ENCODE measurements at places on chromosomes 1 and 21.
A peak's percentile ranks its signal among the peaks of the same experiment; 100 is the strongest.

- H3K27me3 ChIP-seq = no peaks in the 10 kb centered on the region
- H3K27ac ChIP-seq = no peak overlapping the region
- H3K4me1 ChIP-seq = peaks cover 22% of the 10 kb centered on the region
- peaks cover 40% of the 10 kb centered on the region for H3K36me3 ChIP-seq
- H3K4me3 ChIP-seq = no peak overlapping the region
- no peak for DNase-seq
These were observed 2.8 kb downstream of the GALE start for GRCh38 chr1:23797478-23798448.

DNA sequence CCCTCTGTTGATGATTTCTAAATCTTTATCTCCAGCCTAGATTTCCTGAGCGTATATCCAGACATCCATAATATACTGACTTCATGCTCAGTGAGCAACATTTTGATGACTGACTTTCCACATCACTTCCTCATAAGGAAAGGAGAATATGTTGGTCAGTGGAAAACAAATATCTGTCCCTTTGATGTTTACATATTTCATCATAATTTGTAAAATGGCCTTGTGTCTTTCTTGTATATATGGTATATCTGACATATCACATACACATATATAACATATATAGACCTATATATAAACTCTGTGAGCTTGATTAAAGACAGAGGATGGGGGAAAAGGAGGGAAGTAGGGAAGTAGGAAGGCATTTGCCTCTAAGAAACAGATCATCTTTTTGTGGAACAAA is 18.6 kb downstream of the ZBTB8A start:
- H3K27ac ChIP-seq = no peak overlapping the region

DNA sequence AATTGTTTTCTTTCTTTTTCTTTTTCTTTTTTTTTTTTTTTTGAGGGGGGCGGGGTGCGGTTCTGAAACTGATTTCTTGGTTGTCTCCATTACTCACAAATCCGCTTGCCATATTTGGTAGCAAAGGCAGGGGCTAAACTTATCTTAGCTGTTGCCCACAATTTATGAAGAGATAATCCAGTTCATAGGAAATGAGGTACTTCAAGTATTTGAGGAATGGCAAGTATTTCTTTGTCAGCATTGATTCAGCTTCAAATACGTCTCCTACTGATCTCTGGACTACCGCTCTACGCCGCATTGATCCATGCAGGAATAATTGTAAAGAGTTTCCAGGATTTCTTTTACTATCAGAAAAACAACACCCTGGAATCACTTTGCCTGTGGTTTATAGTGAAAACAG is 289.2 kb upstream of the DPYD start:
- H3K36me3 ChIP-seq = no peaks in the 10 kb centered on the region
- H3K4me1 ChIP-seq = peaks cover 8% of the 10 kb centered on the region
- no peak overlapping the region for H3K27ac ChIP-seq
- peak; percentile 36 for DNase-seq
- peak overlapping the region; percentile 27 for H3K4me3 ChIP-seq

DNA sequence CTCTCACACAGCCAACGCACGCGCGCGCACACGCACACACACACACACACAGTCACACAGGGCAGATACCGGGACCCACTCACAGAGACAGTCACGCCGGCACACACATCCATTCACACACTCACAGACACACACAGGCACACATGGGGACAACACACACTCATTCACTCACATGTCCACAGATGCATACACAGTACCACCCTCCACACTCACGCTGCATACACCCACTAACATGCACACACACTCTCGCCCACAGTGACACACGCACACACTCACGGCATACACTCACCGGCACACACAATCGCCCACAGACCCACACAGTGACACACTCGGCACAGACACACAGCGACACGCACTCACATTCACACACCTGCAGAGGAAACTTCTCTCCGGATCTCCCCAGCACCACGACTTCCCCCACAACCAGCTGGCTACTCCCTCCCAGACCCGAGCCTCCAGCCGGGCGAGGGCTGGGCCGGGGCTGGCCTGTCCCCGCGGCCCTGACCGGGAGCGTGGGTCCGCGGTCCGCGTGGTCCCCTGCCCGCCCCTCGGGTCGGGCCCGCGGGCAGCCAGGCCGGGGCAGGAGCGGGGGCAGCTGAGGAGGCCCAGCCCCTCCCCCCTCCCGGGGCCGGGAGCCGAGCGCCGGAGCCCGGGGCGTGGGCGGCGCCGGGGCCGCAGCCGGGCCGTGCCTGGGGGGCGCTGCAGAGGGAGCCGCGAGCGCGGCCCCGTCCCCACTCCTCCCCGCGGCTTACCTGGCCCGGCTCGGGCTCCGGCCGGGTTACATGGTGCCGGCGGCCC is 552 bp downstream of the DLGAP3 start:
- peaks cover 56% of the 10 kb centered on the region for H3K27me3 ChIP-seq
- no peak for DNase-seq
- no peaks in the 10 kb centered on the region for H3K36me3 ChIP-seq

GRCh38 chr1:83796409-83796808 is 202.5 kb downstream of the TTLL7 start:
- H3K4me1 ChIP-seq = no peaks in the 10 kb centered on the region
- H3K27me3 ChIP-seq = no peaks in the 10 kb centered on the region
- H3K4me3 ChIP-seq = no peak overlapping the region
- H3K27ac ChIP-seq = no peak overlapping the region

- peaks cover 66% of the 10 kb centered on the region for H3K4me1 ChIP-seq
- no peaks in the 10 kb centered on the region for H3K27me3 ChIP-seq
- peak overlapping the region; percentile 100 for H3K27ac ChIP-seq
- H3K4me3 ChIP-seq = peak overlapping the region; percentile 94
- DNase-seq = peak; percentile 97
These were observed 1.2 kb downstream of the S100A10 start for GRCh38 chr1:151992303-151993083.

DNA sequence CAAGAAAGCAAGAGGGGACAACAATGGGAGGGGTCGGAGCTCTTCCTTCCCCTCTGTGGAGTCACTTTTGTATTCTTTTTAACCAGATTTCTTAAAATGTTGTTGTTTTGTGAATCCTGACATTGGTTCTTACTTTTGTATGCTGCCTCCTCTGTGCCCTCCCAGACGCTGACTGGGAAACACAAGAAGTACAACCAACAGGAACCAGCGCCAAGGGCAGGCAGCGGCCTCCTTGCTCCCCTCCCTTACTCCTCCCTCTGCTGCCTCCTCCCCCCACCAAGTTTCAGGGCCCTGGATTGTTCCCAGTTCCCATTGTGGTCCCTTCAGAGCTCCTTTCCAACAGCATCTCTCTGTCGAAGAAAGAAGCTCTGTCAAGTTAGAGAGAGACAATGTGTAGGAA is 111.1 kb downstream of the BRINP2 start:
- H3K4me1 ChIP-seq = peaks cover 42% of the 10 kb centered on the region
- peak overlapping the region; percentile 82 for H3K27ac ChIP-seq
- no peak overlapping the region for H3K4me3 ChIP-seq
- DNase-seq = no peak

DNA sequence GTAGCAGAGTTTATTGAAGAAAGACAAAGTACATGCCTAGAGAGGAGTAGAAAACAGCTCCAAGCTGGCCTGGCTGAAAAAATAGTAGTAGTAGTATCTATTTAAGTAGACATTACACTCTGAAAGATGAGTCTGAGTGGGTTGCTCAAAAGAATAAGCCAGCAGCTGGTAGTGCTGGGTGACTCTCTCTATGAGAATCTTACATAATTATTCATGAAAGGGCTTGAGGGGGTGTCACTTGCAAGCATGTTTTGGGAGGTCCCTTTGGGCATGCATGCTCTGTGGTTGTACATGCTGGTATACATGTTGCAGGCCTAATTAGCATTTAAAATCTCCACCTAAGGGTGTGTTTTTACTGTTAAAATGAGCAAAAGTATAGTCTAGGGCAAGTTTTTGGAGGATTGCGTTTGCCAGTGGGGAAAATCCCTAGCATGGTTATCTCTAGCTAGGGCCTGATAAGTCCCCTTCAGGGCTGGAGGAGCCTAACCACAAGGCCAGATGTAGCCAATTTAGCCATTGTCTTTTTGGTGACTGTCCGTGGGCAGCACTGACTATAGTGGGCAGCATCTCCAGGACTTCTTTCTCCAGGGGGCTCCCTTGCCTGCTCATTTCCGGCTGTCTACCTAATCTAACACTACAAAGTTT is 11.0 kb upstream of the FCGR2A start:
- no peaks in the 10 kb centered on the region for H3K4me1 ChIP-seq
- no peak overlapping the region for H3K4me3 ChIP-seq
- no peaks in the 10 kb centered on the region for H3K36me3 ChIP-seq
- H3K27me3 ChIP-seq = peaks cover 15% of the 10 kb centered on the region

DNA sequence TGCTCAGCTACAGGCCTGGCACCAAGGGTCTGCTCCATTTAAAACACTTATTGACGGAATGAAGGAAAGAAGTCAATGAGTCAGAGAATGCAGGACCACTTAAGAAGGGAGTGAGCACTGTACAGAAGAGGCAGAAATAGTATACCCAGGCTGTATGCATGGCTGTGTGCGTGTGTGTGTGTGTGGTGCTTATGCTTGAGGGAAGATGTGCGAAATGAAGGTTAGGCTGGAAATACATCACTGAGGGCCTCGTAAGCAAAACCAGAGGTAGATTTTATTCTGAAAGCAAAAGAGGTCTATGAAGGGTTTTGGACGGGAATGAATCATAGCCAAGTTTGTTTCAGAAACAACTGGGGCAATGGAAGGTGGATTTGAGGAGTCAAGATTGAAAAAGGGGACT is 9.7 kb upstream of the ADGRB2 start:
- no peak overlapping the region for H3K27ac ChIP-seq
- DNase-seq = no peak
- H3K4me3 ChIP-seq = no peak overlapping the region
- no peaks in the 10 kb centered on the region for H3K36me3 ChIP-seq
- H3K4me1 ChIP-seq = peaks cover 8% of the 10 kb centered on the region
- peaks cover 29% of the 10 kb centered on the region for H3K27me3 ChIP-seq

DNA sequence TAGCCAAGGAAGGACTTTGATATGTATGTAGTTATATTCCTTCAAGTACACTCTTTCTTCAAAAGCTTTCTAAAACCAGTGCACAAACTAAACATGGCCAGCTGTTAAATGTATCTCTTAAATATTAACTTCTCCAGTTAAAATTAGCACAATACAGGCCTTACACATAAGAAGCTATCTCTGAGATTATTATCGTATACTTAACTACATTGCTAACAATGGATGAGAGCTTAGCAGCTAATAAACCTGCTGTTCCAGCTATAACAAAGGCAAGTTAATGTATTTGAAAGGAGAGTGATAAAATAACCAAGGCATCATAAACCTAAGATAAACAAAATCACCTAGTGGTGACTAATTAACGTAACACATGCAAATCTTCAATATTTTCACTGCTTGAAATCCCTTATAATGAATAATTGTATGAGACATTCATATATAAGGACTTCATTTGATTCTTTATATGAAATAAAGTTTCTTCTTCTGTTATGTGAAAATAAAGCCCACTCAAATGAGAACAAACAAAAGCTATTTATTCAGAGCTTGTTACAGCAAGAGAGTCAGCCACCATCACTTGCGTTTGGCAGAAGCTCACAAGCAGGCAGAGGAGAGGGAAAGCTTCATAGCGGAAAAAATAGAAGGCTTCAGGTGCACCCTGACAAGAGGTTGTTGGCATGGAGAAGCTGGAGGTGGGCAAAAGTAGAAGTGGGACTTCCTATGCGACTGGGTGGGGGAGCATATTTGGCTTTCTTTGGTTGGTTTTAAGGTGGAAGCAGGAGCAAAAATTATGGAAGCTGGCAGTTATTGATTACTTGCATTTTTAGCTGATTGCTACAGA is 274.1 kb upstream of the CHRM3 start:
- no peaks in the 10 kb centered on the region for H3K4me1 ChIP-seq
- no peak for DNase-seq
- no peak overlapping the region for H3K4me3 ChIP-seq
- no peaks in the 10 kb centered on the region for H3K27me3 ChIP-seq

- no peak overlapping the region for H3K4me3 ChIP-seq
- no peaks in the 10 kb centered on the region for H3K27me3 ChIP-seq
- H3K36me3 ChIP-seq = peaks cover 1% of the 10 kb centered on the region
- H3K27ac ChIP-seq = peak overlapping the region; percentile 50
- peaks cover 43% of the 10 kb centered on the region for H3K4me1 ChIP-seq
- DNase-seq = no peak
These were observed 16.9 kb downstream of the GPR157 start for GRCh38 chr1:9111957-9112356.

- H3K27ac ChIP-seq = no peak overlapping the region
- no peak for DNase-seq
- no peaks in the 10 kb centered on the region for H3K27me3 ChIP-seq
- peaks cover 16% of the 10 kb centered on the region for H3K4me1 ChIP-seq
These were observed 1.9 kb upstream of the SFT2D2 start for GRCh38 chr1:168223681-168224540.

GRCh38 chr1:85275701-85276214 is 674 bp downstream of the BCL10 start:
- peaks cover 46% of the 10 kb centered on the region for H3K4me1 ChIP-seq
- DNase-seq = no peak
- H3K27ac ChIP-seq = peak overlapping the region; percentile 99
- no peaks in the 10 kb centered on the region for H3K27me3 ChIP-seq
- peaks cover 6% of the 10 kb centered on the region for H3K36me3 ChIP-seq

GRCh38 chr1:65827346-65827745 is 34.7 kb downstream of the PDE4B start:
- H3K27me3 ChIP-seq = no peaks in the 10 kb centered on the region
- H3K27ac ChIP-seq = no peak overlapping the region
- H3K4me1 ChIP-seq = no peaks in the 10 kb centered on the region
- H3K36me3 ChIP-seq = no peaks in the 10 kb centered on the region
- no peak for DNase-seq

DNA sequence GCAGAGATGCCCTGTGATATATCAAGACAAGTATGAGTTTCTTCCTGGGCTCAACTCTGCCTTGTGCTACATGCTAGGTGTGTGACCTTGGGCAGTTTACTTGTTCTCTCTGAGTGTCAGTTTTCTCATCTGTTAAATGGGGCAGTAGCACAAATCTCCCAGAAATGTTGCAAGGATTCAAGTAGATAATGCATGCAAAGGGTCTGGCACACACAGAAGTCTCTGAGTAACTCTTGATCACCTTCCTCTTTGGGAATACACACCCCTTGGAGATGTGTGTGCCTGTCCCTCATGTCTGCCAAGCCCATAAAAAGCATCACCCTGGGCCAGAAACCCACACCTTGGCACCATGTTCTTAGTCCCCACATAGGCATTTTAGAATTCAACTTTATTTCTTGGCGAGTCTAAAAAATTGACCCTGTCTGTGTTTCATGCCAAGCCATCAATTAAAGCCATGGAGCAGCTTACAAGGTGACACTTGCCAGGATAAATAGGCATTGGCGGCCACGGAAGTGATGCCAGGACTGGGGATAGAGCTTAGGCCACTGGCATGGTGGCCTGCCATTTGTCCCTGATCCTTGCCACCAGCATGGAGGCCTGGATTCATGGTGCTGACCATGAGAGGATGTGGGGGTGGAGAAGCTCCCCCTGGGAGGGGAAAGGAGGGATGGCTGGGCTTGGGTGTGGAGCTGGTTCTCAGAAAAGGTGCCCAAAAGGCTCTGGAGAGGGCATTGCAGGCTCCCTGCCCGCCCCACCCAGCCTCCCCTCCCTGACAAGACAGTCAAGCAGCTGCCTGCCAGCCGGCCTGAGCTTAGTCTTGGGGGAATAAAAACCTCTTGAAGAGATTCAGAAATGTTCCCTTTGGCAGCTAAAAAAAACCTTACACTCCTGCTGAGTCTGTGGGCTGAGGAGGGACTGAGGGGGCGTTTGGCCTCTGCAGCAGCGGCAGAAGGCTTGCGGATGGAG is 118.0 kb upstream of the IPO9 start:
- peaks cover 68% of the 10 kb centered on the region for H3K4me1 ChIP-seq
- DNase-seq = no peak
- no peaks in the 10 kb centered on the region for H3K36me3 ChIP-seq
- H3K27ac ChIP-seq = no peak overlapping the region
- no peak overlapping the region for H3K4me3 ChIP-seq

- no peak for DNase-seq
- H3K4me1 ChIP-seq = peaks cover 18% of the 10 kb centered on the region
- H3K27me3 ChIP-seq = no peaks in the 10 kb centered on the region
- no peaks in the 10 kb centered on the region for H3K36me3 ChIP-seq
These were observed 1.3 kb upstream of the RCOR3 start for GRCh38 chr1:211257826-211258225.
